ENCODE measurements at places on chromosomes 7 and 10.

DNA sequence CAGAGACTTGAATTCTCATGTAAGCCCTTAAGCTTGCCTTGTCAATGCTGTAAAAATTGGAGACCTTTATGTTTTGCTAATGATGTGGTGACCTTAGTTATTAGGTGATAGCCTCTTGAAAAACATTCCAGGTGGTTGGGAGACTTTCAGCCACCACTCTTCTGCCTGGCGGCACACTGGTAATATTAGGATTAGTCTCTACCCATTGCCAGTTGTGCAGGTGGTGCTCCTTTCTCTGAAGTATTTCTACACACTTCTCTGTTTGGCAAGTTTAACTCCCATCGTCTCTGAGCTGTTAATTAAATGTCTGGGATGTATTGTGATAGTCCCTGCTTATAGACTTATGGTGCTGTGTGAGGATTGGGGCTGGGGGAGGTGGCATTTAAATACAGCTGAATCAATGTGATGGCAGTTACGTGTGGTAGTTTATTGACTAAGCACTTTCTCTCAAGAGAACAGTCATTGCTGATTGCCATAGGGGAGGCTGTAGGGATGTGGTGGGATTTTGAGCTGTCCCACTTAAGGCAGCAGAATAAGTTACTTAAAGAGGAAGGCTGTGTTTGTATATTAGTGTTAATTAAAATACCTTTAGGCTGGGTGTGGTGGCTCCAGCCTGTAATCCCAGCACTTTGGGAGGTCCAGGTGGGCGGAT lies 61.7 kb downstream of the DAGLB start:
- DNase-seq = no peak

GRCh38 chr10:28661035-28661434 lies 16.3 kb upstream of the BAMBI start:
- no peak for DNase-seq

DNA sequence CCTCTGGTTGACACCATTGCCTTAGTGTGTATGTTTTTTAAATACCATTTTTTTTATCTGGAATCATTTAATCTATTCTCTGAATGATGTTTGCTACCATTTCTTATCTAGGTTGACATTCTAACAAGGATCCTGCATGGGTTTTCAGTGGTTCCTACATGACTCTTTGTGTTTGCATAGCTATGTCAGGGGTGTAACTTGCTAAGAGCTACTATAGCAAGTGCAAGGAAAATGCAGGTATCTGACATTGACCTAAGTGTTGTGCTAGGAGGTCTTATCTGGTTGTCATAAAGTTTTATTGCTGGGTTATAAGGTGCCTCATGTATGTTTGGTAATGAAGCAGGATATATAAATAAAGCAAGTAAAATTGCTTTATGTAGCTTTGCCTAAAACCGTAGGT lies 183.2 kb downstream of the PLXDC2 start:
- no peak for DNase-seq

DNA sequence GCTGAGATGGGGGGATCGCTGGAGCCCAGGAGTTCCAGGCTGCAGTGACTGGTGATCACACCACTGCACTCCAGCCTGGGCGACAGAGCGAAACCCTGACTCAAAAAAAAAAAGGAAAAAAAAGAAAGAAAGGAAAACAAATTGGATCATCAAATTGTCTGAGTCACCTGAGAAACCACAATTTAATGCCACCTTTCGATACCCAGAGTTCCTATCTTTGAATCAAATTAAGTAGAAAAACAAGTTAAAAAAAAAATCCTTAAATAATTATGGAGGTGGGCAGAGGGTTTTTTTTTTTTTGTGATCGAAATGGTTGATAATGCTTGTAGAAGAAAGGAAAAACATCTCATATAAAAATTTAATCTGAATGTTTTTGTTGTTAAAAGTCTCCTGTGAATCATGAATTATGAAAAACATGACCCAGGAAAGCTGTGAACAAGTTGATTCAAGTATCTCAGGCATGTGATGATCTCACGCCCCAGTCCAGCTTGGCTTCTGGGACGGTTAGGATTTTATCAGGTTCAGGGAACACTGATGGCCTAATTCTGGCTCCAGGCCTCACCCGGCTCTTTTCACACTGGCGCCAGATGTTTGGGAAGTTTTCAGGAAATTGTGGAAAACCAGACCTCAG lies 25.3 kb upstream of the CUX1 start:
- no peak for DNase-seq

DNA sequence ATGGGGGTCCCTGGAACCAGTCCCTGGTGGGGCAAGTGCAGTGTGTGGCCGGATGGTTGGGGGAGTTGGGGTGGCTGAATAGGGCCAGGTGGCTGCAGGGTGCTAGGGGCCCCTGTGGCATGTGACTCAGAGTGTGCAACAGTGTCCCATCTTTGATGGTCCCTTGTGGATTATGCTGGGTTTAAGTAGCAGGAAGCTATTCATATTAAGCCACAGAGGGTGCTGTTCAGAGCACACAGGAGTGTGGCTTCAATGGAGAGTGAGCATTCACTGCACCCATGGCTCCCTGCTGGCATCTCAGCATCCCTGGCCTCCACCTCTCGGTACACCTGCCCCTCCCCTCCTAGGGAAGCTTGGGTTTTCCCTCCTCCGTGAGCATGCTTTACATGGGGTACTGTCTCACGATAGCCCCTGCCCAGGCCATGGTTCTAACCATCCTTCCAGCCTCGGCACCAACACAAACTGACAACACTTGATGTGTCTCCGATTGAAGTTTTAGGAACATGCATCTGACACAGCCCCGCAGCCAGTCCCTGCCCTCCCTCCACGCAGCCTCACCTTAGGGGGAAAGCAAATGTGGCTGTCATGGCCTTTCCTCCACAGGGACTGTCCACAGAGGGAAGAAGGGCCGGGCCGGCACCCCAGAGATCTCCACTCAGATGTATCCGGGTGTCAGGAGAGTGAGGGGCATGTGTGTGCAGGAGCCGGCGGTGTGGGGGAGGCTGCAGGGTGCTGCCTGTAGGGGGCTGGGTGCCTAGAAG lies 30.4 kb upstream of the PPIF start:
- peak; percentile 30 for DNase-seq

DNA sequence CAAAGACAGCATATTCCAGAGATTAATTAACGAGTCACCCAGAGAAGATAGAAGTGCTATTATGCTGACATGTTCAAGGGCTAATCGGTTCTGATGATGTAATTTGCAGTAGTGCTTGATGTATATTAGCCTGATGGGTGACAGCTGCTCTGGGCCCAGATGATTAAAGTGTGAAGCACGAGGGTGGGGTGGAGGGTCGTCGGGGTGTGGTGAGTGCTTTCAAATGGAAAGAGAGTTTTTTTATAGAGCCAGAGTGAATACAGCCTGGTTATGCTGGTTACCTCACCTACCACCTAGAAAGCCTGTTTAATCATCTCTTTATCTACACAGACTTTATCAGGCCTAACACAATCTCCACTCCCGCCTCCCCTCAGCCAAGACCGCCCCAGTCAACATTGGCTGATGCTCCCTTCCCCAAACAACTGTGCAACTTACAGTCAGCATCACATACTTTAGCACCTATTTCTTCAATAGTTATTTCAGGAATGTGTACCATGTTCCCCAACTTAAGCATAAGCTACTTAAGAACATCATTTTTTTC lies 11.5 kb upstream of the STN1 start:
- DNase-seq = no peak

GRCh38 chr10:7189909-7190308 lies 220.9 kb downstream of the SFMBT2 start:
- DNase-seq = no peak

DNA sequence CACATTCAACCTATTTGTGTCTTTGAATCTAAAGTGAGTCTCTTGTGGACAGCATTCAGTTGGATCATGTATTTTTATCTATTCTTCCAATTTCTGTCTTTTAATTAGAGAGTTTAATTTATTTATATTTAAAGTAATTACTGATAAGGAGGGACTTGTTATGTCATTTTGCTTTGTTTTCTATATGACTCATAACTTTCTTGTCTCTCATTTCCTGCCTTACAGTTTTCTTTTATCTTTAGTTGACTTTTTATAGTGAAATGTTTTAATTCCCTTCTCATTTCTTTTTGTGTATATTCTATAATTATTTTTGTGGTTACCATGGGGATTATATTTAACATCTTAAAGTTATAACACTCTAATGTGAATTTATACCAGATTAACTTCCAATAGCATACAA lies 7.3 kb upstream of the ZNF518A start:
- no peak for DNase-seq
